Fibroblast of the aortic adventitia (primary cell): ENCODE measurements at places on chromosomes 11 and 22. TPM values are rescaled to one million over a fixed set of nuclear protein-coding genes. Genes with fewer than 3 reads are reported as not detected.

- no peak for DNase-seq
Observed at GRCh38 chr11:68822546-68822945, 19.2 kb downstream of the CPT1A start.

DNA sequence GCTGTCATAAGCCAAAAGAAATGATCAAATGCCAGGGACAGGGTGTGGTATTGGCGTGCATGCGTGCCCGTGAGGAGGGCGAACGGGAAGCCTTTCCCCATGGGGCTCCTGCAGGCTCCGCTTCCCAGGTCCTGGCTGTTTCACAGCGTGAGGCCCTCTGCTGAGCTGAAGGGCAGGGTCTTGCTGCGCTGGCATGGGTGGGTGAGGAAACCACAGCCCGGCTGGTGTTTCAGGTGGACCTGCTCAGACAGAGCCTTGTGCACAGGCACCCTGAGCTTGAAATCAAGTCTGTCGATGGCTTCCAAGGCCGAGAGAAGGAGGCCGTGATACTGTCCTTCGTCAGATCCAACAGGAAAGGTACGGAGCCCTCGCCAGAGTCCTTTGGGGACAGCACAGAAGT lies 31.4 kb downstream of the IGHMBP2 start:
- DNase-seq = no peak

DNA sequence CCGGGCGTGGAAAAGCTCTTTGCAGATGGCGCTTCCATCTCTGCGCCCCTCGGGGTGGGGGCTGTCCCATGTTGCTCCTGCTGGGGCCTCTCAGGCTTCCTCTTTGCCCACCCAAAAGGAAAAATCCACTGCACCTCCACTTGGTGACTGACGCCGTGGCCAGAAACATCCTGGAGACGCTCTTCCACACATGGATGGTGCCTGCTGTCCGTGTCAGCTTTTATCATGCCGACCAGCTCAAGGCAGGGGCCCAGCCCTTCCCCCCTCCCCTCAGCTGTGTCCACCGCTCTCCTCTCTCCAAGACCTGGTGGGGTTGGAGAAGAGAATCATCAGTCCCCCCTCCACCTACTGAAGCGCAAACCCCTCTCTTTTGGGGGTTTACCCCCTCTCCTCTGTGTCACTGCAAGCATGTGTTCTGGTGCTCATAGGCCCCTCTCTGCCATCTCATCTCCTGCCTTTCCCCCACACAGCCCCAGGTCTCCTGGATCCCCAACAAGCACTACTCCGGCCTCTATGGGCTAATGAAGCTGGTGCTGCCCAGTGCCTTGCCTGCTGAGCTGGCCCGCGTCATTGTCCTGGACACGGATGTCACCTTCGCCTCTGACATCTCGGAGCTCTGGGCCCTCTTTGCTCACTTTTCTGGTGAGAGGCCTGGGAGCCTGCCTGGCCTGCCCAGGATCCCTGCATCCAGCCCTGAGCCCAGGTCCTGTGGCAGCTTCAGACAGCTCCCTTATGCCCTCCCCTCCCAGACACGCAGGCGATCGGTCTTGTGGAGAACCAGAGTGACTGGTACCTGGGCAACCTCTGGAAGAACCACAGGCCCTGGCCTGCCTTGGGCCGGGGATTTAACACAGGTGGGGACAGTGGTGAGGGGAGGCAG lies 1.8 kb downstream of the LARGE2 start:
- DNase-seq = no peak

DNA sequence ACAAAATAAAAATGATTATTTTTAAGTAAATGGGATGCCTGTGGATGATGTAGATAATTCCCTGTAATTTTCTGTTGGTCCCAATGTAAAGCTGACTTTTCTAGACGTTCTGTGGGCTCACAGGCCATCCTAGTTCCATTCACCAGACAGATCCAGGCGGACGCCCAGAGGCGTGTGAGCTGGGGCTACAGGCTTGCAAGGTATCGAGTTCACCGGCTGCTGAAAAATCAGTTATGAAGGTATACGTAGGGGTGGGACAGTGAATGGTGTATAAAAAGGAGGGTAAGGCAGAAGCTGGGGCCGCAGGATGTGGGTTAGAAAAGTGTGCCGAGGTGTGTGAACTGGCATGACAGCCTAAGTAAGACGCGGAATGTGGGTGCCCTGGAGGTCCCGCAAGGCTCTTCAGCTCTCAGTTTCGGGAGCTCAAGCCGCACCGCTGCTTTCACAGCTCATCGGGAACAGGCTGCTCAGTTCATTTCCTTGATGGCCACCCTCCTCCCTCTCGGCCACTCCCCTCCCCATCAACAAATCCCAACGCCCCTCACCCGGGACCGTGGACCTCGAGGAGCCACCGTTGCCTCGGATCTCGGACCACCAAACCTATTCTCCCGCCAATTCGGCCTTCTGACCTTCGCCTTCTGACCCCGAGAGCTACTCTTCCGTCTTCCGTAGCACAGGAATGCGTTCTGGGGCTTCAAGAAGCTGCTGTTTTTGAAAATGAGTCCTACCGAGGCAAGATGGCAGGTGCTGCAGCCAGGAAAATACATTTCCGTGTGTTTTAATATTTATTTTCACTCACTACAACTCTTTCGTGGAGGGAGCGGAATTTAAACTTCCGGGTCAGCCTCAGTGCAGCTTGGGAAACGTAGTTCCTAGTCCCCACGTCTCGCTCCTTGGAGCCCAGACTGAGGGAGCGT lies at the start of gene XNDC1N:
Gene XNDC1N (minus strand): TSS at position 775 of the 917 bp plus-strand sequence. CDS start 5,241 bp downstream, outside the sequence.
- peak; percentile 90 for DNase-seq

DNA sequence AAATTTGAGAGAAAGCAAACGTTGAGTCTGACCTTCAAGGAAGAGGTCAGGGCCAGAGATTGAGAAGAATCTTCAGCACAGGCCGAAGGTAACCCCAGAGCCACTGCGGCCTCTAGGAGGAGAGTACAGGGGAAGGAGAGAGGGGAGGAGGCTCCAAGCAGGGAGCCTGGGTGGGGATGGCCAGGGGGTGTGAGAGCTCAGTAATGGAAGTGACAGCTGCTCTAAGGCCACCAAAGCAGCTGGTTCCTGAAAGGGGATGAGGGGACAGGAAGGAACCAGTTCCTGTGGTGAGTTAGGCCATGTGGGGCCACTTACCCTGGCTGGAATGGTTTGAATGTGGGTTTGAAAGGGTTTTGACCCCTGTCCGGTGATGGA lies 46.1 kb downstream of the PISD start:
- no peak for DNase-seq

The MYEOV gene
- total RNA-seq = 7.0 TPM in 1 of 2 replicates, not detected in the other

The CABP7 gene
- not detected in 2 replicates for total RNA-seq

The OR51E2 gene
- not detected in 2 replicates for total RNA-seq

The TSSK2 gene
- not detected in 2 replicates for total RNA-seq
